ENCODE measurements at places on chromosomes 2 and 18.
A peak's percentile ranks its signal among the peaks of the same experiment; 100 is the strongest.

DNA sequence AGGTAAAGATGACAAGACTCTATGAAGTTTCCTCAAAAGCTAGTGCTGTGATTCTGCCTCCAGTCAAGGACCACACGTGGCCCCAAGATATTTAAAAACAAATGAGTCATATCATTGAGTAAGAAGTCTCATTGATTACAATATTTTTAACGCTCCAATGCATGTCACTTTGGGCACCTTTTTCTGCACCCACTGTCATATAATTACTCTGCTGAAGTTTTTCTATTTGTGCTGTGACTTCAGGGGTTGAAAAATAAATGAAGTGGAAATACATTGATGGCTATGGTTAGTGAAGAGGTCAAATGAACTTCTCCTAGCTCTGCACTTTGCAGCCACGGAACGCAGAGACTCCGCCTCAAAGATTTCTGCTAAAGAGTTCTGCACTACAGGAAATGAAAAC lies 344.3 kb upstream of the KYNU start:
- no peak for DNase-seq

GRCh38 chr18:70116949-70117348 lies 88.5 kb downstream of the RTTN start:
- DNase-seq = no peak

- DNase-seq = peak; percentile 6
Measured at GRCh38 chr2:86747711-86748639, 27.9 kb downstream of the RMND5A start.

DNA sequence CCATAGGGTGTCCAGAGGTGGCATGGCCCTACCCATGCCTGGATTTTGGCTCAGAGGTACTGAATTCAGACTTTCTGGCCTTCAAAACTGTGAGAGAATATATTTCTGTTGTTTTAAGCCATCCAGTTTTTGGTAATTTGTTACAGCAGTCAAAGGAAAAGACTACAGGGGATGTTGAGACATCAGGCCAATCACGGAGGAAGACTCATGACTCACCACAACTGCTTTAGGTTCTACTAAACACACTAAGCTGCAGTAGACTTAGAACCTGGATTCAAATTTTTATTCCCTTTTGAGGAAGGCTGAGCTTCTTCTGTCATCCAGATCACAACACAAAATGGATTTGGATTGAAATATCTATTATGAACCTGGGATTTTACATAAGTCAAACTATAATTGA lies 12.0 kb upstream of the C2orf66 start:
- DNase-seq = no peak

GRCh38 chr2:48733067-48733503 lies 22.4 kb downstream of the LHCGR start:
- DNase-seq = no peak

DNA sequence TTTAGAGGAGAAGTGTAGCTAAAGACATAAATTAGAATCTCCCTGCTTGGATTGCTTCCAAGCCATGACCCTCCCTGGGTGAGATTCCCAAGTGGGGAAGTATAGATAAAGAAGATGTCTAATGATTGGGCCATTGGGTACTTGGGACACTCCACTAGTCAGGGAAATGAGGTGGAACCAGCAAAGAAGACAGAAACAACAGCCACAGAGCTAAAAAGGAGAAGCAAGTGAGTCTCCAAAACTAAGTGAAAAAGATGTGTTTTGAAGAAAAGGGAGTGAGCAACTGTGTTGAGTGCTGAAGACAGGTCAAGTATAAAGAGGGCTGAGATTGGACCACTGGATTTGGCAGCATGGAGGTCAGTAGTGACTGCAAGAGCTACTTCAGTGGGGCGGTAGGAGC lies 276.7 kb upstream of the STON1 start:
- DNase-seq = no peak

DNA sequence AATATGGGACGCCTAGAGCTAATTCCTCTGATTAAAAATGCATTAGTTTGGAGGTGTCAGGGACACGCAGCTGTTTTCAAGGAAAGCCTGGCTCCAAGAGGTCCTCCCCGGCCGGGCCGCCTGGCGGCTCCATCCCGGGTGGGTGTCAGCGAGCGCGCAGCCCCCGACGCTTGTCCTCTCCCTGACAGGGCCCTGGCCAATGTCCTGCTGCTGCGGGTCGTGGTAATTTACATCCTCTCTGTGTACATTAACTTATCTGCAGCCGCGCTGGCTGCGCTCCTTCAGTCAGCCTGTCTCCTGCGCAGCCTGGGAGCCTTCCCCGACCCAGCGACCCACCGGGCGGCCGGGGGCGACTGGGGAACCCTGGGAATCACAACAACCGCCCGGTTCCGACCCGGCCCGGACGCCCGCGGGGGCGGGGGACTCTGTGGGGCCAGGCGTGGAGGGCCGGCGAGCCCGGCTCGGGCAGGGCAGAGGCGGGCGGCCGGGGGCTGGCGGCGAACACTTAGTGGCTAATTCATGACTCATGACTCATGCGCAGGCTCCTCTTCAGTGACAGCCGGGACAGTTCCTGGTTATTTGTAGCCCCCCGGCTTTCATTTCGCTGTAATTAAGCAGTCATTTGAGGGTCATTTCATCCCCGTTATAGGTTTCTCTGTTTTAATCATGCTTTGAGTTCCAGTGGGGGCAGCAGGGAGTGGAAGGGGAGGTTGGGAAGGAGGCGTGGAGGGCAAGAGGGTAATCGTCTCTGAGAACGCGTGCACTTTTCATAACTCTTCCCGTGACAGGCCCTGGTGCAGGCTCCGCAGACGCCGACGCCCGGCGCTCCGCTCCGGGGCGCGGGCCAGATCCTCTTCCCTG lies 141.9 kb upstream of the CTAGE1 start:
- DNase-seq = no peak

GRCh38 chr18:45860971-45861370 lies 35.5 kb downstream of the SIGLEC15 start:
- DNase-seq = no peak

DNA sequence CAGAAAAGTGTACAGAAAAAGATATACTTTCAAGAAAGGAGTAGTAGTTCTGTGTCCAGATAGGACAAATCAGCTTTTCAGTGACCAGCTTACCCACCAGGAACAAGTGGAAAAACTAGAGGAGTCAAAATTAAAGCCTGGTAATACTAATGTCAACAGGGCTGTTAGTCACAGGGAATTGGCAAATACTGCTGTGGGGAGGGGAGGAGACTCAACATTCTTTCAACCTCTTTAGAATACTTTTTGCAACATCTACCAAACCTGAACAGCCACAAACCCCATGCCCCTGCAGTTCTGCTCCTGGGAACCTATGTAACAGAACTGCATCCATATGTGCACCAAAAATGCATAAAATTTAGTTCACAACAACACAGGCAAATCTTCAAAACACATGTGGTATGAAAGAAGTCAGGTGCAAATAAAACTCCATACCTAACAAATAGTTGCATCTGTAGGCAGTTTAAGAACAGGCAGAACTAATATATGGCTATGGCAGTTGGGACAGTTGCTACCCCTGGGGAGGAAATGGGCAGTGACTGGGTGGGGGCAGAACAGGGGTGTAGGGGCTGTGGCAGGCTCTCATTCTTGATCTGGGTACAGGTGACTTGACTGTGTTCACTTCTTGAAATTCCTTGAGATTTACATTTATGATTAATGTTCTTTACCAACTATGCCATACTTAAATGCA lies 9.7 kb downstream of the CMPK2 start:
- no peak for DNase-seq

- no peak for DNase-seq
Measured at GRCh38 chr18:47986620-47987387, 56.3 kb upstream of the SMAD2 start.

- no peak for DNase-seq
Measured at GRCh38 chr2:31270131-31270530, 36.2 kb downstream of the EHD3 start.

- DNase-seq = no peak
Measured at GRCh38 chr2:49309461-49309860, 155.1 kb upstream of the FSHR start.

- no peak for DNase-seq
Measured at GRCh38 chr2:46284796-46285195, 12.4 kb upstream of the EPAS1 start.

GRCh38 chr2:64632835-64633819 lies 20.6 kb downstream of the SERTAD2 start:
- DNase-seq = no peak

DNA sequence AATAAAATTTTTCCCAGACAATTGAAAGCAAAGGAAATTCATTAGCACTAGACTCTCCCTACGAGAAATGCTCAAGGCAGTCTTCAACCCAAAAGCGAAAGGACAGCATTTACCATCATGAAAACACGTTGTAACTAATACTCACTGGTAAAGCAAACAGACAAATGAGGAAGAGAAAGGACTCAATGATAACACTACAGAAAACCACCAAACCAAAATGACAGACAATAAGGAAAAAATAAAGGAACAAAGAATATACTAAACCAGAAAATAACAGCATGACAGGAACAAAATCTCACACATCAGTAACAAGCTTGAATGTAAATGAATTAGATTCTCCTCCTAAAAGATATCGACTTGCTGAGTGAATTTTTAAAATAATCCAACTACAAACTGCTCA lies 190.7 kb downstream of the NOL4 start:
- DNase-seq = no peak

DNA sequence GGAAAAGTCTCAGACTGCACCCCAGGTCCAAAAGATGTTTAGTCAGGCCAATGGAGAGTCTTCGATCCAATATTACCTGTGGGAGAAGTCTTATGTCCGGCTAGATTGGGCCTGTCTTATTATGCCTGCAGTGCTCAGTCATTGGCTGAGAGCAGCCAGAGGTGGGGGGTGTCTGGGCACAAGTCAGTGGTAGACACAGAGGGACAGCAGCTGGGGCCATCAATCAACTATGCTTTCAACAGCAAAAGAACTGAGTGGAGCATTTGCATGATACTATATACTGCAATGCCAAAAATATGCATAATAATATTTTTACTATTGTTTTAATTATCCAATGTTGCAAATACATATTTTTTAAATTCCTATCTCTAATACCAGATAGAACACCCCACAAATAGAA lies 298.6 kb upstream of the CDH20 start:
- DNase-seq = no peak

DNA sequence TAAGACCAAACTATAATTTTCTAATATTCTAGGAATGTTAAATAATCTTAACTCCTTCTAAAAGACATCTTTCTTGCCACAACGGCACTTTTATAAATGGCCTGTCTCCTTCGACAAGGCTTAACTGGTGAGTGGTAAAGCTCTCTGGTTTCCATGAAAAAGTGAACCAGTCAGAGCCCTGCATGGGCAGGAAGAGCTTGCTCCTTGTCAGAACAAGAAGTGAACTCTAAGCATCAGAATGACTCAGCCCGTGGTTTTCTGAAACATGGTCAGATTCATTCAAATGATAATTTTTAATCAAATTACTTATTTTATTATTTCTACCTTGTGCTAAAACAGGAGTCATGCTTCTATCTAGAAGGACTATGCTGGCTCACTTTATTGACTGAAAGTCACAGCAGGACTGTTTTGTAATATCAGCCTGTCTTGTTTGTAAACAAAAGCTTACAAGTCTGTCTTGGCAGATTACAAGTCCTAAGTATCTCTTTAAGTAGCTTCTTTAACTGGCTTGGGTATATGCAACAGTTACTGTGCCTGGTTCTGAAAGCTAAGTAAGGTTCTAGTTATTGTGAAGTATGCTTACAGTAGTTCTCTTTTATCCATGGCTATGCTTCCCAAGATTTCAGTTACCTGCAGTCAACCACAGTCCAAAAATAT lies 245.4 kb downstream of the NAPG start:
- DNase-seq = no peak

DNA sequence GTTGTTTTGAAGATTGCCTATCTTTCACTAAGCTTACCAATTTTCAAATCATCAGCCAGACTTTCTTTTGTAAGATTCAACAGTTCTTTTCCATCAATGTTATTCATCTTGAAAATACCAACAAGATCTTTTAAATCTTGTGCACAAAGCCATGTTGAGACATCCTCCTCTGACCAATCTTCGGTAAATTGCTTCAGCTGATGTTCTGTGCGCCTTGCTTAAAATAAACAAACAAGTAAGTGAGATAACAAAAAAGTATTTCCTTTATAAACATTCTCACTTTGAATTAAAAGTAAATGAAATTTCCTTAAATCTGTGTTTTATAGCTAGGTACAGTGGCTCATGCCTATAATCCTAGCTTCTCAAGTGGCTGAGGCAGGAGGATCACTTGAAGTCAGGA lies 30.3 kb downstream of the WDSUB1 start:
- no peak for DNase-seq

DNA sequence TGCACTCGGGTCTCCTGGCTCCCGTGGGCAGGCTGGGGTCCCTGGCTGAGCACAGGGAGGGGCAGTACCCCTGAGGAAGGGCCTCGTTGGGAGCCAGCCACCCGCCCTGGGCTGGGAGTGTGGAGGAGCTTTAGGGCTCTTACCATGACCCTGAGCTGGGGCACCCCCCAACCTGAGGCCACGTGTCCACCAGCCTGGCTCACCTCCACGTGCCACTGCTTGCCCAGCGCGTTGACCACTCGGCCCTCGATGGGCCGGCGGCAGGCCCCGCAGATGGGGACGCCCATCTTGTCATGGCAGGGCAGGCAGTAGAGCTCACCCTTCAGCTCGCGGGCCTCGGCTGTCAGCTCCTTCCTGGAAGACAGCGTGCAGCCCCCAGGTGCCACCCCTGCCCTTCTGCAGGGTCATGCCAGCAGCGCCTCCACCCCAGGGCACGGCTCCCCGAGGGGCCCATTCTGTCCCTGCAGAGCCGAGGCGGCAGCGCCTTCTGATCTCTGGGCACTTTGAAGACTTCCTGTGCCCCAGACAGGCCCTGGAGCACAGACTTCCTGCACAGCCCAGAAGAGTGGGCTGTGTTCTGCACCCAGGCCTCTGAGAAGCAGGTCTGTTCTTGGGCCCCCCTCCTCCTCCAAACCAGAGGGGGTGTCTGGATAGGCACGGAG lies 4.0 kb upstream of the GPR17 start:
- no peak for DNase-seq

DNA sequence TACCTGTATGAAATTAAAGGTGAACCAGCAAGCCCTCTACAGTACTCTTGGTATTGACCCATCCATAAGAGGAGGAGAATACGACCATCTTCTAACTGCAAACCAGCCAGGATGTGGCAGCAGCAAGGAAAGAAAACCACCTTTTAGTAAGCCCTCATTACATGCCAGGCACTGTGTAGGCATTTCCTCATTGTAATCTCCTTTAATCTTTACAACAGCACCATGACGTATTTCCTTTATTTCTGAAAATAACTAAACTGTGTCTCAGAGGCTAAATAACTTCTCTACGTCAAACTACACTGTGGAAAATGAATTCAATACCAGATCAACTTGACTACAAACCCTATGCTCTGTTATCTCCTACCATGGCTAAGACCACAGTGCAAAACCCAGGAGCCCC lies 18.2 kb downstream of the WDR35 start:
- no peak for DNase-seq
